AG04449 (cell line): ENCODE measurements at places on chromosomes 5 and 9.

- no peak for DNase-seq
These were observed 4.6 kb downstream of the ARHGEF37 start for GRCh38 chr5:149585910-149586309.

DNA sequence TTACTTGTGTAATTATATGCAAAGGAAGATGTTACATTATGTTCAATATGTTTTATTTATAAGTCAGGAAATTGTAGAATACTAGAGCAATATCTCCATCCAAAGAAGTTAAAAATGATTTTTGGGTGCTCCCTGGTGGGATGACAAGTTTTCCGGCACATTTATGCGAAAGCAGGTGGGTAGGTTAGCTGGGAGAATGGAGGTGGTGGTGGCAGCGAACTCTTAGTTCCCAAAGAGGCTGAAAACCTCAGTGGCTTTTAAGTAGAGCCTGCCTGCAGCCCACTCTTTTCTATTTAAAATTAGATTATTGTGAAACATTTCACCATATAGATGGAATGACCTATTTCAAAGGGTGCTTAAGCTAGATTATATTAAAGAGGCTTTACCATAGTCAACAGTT, 51.8 kb downstream of the ANKRD33B start:
- no peak for DNase-seq

GRCh38 chr5:154401931-154402330, 43.9 kb upstream of the SAP30L start:
- no peak for DNase-seq

DNA sequence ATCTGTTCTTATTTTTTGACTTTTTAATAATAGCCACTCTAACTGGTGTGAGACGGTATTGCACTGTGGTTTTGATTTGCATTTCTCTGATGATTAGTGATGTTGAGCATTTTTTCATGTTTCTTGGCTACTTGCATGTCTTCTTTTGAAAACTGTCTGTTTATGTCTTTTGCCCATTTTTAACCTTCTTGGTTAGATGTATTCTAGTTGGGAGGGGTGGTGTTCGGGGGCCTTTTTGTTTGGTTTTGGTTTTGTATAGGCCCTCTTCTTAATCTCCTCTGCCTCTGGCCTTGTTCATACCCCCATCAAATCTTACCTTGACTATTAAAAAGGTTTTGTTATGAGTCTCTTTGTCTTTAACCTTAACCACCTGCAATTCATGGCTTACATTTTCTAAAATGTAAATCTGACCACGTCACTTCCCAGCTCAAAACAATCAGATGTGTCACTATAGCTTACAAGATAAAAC, 107.8 kb upstream of the NR4A3 start:
- DNase-seq: no peak

GRCh38 chr5:88682131-88682530, 200.9 kb downstream of the MEF2C start:
- no peak for DNase-seq

DNA sequence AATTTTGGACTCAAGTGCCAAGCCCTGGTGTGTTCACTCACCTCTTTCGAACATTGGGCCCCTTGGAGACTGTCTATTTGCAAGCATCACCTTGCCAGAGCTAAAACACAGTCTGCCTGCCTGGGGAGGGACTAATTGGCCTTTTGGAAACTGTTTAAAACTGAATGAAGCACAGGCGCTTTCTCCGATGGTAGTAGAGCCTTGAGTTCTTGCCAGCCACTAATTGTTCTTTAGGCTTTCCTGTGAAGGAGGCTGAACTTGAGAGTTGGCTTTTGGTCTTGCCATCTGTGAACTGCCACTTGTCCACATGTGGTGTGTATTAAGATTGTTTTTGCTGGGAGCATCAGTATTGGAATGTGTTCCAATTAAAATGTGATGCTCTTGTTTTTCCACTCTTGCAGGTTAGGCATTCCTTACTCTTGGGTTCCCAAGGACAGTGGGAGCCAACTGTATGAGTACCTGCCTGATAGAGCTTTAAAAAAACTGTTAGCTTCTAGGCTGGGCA, 26.0 kb downstream of the GARNL3 start:
- no peak for DNase-seq

DNA sequence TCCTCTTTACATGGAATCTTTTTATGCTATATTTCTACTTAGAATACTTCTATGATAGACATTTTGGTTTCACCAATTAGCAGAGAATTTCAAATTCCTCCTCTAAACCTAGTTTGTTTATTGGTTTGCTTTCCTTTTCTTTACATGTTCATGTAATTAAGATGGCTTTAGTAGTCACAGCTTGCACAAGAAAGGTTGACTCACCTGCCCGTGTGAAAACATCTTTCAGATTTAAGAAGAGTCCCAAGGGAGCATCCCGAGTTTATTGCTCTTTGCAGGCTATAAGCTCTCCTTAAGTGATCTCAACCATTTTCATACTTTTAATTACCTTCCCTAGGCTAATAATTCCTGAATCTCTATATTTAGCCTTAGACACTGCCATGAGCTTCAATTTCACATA, 28.9 kb downstream of the TYRP1 start:
- no peak for DNase-seq

DNA sequence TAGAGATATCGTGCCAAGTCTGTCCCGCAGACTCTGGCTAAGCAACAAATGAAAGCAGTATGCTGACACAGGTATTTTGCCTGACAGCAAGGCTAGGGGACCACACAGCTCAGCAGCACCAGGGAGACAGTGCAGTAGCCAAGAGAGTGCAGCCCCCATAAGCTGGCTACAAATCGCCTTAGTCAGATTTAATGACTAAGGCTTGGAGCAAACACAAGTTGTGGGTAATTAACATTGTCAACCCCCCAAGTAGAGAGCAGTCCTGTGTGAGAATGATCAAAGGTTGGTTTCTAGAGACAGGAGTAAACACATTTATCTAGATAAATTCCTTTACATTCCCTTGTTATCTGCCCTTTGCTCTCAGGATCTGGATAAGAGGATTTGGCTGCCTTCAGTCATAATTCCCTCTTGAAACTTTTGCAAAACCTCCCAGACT, 1434.5 kb upstream of the CDH6 start:
- DNase-seq: no peak

- no peak for DNase-seq
These were observed 578.6 kb downstream of the RAB3C start for GRCh38 chr5:59161221-59162105.
